Activated naive CD8-positive, alpha-beta T cell treated with anti-CD3 and anti-CD28 coated beads for 36 hours (primary cell): ENCODE measurements at places on chromosomes 7 and 10.

DNA sequence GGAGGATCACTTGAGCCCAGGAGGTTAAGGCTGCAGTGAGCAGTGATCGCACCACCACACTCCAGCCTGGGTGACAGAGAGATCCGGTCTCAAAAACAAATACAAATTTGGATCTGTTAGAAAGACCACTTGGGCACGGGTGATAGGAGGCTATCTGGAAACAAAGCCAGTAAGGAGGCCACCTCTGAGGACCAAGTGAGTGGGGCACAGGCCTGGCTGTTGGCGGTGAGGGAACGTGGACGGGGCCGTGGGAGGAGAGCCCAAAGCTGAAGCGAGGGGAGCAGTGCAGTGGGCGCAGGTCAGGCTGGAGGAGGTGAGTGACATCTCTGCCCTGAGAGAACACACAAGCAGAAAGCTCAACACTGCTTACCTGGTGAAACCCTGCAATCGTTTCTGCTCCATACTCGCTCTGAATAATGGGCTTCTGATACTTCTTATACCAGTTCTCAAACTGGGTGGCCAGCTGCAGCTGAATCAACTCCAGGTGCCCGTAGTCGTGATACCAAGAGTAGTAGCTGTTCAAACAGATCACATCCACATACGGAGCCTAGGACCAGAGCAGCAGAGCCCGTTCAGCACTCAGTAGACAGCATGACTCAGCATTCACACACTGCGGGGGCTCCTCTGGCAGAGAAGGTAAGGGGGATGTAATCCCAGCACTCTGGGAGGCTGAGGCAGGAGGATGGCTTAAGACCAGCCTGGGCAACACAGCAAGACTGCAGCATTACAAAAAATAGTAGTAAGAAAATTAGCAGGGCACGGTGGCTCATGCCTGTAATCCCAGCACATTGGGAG, 14.5 kb downstream of the GUSB start:
- DNase-seq = no peak

GRCh38 chr10:549391-549790, 140.1 kb downstream of the DIP2C start:
- DNase-seq = no peak

GRCh38 chr10:35675846-35676245, 33.8 kb upstream of the FZD8 start:
- no peak for DNase-seq

- no peak for DNase-seq
Observed at GRCh38 chr7:47982610-47983009, 3.2 kb upstream of the HUS1 start.

DNA sequence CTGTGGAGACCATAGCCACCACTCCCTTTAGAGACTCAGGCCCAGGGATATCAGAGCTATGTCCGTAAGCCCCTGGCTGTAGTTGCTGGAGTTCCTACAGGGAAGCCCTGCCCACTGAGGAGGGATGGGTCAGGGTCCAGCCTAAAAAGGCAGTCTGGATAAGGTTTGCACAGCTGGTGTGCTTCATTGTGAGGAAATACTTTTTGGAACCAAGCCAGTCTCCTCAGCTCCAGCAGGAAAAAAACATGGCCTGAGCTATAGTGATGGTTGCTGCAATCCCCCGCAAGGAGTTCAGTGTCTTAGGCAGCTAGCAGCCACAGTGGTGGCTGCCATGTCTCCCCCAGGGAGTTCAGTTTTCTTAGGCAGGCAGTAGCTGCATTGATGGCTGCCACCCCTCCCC, 52.6 kb upstream of the CYP2C8 start:
- no peak for DNase-seq
